ENCODE measurements at places on chromosomes 3 and 15.

- no peak for DNase-seq
Measured at GRCh38 chr15:68802373-68802772, 18.3 kb downstream of the ANP32A start.

GRCh38 chr3:159128628-159129027 lies 326.8 kb downstream of the MFSD1 start:
- DNase-seq, result no peak

- DNase-seq, result no peak
Measured at GRCh38 chr15:94252906-94253491, 21.6 kb downstream of the MCTP2 start.

GRCh38 chr3:15520804-15521572 lies 518 bp downstream of the COLQ start:
- DNase-seq, result no peak

DNA sequence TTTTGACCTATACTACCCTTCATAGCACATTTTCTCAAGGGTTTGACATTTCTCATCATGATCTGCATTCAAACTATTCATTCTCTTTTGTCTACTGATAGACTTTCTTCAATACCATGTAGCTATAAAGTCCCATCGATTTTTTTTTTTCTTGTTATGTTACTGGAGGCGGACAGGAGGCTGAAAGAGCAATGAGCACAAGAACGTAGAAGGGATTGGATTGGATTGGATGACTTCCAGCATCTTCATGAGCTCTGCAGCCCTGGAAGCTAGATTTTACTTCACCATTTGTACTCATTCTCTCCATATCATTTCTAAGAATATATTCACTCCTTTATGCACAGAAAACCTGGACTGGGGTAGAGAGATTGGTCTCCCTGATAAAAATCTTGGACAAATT lies 43.2 kb downstream of the DUT start:
- no peak for DNase-seq

DNA sequence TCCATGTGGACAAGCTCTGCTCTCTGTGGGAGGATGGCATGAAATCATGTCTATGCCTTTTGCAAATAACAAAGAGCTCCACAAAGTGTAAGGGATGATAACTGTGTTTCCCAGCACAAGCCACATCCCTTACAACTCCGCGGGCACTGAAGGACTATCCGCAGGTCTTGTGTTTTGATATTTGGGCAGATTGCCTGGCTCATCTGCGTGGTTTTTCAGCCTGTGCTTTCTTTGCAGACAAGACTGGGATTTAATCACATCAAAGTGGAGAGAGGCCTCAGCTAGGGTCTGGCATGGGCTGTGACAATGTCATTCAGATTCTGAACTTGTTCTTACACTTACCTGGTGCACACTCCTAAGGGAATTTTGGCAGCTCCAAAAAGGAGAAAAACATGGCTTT lies 30.2 kb upstream of the CA12 start:
- DNase-seq, result no peak

- no peak for DNase-seq
Measured at GRCh38 chr3:34584971-34585370, 786.5 kb downstream of the PDCD6IP start.

GRCh38 chr15:74961616-74962015 lies 5.0 kb upstream of the RPP25 start:
- DNase-seq, result no peak

- DNase-seq, result no peak
Measured at GRCh38 chr3:121362035-121362734, 183.6 kb downstream of the POLQ start.

- DNase-seq, result no peak
Measured at GRCh38 chr3:56061279-56061626, 407.0 kb downstream of the ERC2 start.

- DNase-seq, result no peak
Measured at GRCh38 chr3:193030276-193030675, 112.6 kb upstream of the MB21D2 start.

- no peak for DNase-seq
Measured at GRCh38 chr15:67835297-67836133, 4.3 kb downstream of the RNU6-1 start.

DNA sequence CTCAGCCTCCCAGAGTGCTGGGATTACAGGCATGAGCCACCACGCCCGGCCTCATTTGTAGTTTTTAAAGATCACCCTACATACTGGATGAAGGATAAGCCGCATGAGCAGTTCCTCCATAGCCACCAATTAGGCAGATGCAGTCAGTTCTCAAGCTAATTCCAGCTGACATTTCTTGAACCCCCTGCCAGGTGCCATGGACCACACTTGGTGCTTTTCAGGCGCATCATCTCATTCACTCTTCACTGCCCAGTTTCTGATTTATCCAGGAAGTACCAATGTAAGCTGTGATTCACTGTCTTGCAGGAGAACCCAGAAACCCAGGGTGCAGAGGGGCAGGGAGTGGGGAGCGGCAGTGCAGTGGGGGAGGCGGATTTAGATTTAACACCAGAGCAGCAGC lies 56.5 kb upstream of the RASA2 start:
- no peak for DNase-seq

- DNase-seq, result no peak
Measured at GRCh38 chr3:131540821-131541220, 38.0 kb upstream of the MRPL3 start.

DNA sequence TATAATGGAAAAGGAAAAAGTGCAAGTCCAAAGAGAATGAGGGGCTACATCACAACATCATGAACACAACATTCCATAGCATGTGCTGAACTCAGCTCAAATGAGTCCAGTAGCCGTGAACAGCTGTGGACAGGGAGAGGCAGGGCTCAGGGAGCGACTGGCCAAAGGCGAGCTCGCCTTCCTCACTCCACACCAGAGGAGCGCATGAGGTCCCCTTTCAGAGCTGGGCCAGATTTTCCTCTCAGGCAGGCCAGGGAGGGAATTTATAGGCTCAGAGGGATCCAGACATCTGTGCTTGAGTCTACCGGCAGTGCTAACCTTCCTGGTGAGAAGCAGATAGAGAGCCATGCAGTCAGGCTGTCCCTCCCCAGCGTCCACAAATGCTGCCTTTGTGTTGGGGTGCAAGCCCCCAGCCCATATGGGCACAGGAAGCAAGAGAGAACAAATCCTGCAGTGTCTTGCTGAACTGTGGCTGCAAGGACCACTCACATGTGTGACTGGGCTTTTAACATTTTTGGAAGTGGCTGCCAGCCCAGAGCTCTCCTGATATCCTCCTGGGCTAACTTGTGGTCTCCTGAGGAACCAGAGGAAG lies 32.5 kb downstream of the ARHGEF3 start:
- no peak for DNase-seq

GRCh38 chr15:58109419-58109818 lies 28.8 kb upstream of the AQP9 start:
- DNase-seq, result no peak

Measured in LoVo (cell line).